PC-3 (cell line): ENCODE measurements at places on chromosomes 12 and 14.

DNA sequence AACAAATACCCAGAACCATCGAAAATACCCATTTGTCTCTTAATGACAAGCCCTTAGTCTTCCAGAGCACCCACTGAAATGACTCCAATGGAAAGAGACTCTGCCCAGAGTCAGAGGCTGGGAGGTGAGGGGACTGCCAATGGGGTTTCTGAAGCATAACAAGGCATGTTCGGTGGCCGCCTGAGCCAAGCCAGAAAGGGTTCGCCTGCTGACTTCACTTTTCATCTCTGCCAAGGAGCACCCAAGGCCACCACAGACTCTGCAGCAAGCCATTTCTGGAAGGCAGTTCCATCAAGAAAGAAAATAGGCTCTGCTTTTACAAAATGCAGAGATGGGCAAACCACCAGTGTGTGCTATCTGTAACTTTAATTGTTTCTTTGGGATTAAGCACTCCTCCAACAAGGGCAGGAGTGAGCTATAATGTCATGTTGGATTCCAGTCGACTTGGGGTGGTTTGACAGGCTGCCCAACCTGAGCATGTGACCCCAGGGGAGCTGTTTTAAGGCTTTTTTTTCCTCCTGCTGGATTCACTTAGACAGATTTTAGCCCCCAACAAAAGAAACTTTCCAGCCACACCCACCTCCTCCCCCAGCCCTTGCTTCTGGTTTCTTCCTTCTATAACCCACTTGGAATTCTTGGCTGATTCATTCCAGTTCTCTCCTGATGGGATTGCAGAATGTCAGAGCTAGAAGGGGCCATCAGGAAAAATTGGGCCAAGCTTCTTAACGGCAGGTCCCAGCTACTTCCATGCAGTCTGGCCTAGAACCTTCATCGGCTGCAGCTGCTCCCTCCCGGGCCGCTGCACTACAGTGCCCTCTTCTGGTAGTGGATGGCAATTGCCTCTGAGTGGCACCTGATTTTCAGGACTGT lies 24.1 kb downstream of the CKAP4 start:
- DNase-seq: peak; percentile 89

DNA sequence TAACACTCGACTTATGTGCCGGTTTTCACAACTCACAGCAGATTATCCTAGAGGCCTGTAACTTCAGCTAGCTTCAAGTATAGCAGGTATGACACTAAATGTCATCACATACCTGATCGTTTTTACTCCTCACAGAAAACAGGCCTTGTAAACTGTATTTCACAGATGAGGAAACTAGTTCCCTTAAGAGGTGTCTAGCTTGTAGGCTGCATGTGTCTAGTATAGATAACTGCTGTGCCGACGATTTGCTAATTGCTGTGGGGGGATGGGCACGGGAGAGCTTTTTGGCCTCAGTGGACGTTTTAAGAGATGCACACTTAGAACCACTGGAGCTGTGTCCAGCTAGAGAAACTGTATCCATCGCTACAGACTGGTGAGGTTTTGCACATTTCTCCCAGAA lies 78.8 kb downstream of the PAPOLA start:
- DNase-seq: no peak

DNA sequence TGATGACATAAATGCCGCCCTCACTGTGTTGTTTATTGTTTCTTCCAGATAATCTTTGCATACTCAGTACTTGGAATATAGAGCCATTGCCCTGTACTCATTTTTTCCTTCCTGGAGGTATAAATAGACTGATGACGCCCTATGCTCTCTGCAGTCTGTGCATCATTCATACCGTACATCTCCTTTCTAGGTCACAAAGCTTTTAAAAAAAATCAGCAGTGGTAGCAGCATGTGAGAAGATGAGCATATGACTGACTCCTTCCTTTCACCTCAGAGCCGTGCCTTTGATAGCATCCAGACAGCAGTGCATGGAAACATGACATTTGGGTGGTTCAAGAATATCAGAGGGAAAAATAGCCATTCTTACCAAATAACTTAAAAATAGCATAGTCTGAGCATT lies 77.3 kb downstream of the PDE3A start:
- no peak for DNase-seq

GRCh38 chr12:56628671-56629458 lies 1.3 kb downstream of the BAZ2A start:
- peak; percentile 30 for DNase-seq

GRCh38 chr14:71694591-71695530 lies 237.4 kb upstream of the RGS6 start:
- no peak for DNase-seq

DNA sequence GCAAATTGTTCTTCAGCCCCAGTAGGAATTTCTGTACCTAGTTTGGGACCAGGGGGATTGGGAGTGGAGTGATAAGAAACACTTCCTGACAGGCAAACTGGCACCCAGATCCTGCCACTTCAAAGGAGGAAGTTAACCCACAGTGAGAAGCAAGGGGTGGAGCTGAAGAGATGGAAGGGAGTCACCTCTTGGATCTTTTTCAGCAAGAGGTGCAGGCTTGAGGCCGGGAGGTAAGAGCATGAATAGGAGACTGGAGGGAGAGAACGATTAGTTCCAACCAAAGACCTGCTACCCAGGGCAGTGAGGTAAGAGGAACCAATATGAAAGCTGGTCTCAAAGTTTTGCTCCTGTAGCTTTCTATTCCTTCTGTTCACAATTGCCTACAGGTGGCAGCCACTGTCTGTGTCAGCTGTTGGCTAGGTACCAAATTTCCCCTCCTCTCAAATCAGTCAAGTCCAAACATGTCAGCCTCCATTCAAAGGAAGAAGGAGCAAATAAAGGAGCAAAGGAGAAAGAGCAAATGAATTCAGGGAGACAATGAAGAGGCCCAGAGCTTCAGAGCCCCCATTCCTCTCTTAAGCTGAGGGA lies 14.9 kb upstream of the TAC3 start:
- DNase-seq: no peak

- peak; percentile 95 for DNase-seq
Observed at GRCh38 chr12:85092814-85093370, 56.7 kb downstream of the LRRIQ1 start.

DNA sequence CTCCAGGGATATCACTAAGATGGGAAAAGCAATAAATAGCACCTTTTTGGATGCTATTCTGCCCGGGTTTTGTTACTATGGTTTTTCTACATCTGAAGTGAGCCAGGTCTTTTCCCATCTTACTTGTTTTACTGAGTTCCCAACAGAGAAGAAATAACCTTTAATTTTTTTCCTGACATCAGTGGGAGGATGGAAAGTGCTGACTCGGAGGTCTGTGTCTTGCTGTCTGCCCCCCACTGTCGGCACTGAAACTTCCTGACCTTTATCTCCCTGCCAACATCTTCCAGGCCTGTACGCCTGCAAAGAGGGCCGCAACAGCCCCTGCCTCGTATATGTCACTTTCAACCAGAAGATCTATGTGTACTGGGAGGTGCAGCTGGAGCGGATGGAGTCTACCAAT lies 11.0 kb downstream of the ITFG2 start:
- DNase-seq: no peak

DNA sequence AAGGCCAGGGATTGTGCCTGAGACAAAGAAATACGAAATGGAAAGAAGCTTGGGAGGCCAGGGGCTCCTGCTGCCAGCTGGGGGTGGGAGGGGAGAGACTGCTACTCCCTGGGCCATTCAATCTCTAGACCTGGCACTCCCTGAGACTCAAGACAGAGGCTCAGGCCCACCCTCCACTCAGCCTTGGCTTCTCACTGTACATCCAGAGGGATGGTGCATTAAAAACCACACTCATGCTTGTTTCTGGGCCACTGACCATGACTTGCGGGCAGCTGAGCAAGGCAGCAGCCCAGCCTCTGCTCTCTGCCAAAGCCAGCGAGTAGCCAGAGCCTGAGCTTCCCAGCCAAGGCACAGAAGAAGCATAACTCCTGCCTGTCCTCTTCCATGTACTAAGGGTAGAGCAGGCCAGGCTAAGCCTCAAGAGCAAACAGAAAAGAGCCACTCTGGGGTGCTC lies 41.5 kb downstream of the PITPNM2 start:
- DNase-seq: no peak

- no peak for DNase-seq
Observed at GRCh38 chr12:27221625-27222387, 22.3 kb upstream of the STK38L start.

DNA sequence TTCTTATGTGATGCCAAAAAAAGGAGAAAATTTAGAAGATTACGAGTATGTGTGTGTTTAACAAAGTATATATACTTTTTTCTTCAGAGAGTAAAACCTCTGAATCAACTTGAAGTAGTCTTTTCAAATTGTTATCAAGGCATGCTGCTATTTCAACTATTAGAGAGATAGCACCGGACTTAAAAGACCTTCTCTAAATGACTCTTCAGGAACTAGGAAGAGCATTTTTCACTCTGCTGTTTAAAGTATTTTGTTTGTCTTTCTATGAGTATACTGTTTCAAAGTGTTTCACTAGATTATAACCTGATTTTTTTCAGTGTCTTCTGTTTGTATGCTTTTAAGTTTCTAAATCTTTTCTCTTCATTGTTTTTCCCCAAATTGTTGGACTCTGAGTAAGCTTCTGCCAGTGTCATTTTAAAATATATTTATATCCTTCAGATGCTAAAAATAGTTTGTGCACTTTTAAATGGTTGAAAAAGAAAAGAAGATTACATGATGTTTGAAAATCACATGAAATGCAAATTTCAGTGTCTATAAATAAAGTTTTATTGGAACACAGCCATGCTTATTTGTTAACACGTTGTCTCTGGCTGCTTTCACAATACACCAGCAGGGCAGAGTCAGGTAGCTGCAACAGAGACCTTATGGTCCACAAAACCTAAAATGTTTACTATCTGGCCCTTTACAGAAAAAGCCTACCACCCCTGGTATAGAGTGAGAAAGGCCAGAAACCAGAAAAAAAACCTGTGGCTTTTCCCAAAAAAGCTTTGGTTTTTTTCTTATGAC lies 21.3 kb downstream of the CRADD start:
- DNase-seq: peak; percentile 42

DNA sequence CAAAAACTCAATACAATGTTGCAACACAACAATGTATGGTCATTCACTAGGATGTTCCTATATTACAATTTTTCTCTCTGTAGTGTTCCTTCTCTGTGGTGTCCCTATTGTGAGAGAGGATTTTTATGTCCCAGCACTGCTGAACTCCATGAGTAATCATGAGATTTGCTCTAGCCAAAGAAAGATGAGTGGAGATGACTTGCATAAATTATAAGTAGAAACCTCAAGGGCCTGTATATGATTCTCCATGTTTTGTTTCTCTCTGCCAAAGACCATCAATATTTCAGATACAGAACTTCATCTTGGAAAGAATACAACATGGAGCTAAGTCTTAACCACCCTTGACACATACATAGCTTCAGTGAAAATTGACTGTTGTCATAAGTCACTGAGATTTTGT lies 579.1 kb downstream of the TMTC2 start:
- DNase-seq: no peak

DNA sequence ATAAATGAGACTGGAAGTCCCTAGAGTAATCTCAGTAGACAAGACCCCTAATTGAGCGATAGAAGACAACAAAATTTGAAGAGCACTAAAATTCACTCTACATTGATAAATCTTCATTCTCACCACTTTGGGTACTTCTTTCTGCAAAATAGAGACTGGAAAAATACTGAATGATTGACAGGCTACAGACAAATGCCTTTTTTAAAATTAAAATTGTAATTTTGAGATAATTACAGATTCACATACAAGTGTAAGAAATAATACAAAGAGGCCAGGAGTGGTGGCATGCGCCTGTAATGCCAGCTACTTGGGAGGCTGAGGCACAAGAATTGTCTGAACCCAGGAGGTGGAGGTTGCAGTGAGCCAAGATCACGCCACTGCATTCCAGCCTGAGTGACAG lies 4.5 kb upstream of the CORO1C start:
- no peak for DNase-seq

- DNase-seq: peak; percentile 47
Observed at GRCh38 chr12:103852498-103852997, 11.5 kb upstream of the NT5DC3 start.

GRCh38 chr14:55851301-55851700 lies 266.9 kb upstream of the PELI2 start:
- DNase-seq: no peak

DNA sequence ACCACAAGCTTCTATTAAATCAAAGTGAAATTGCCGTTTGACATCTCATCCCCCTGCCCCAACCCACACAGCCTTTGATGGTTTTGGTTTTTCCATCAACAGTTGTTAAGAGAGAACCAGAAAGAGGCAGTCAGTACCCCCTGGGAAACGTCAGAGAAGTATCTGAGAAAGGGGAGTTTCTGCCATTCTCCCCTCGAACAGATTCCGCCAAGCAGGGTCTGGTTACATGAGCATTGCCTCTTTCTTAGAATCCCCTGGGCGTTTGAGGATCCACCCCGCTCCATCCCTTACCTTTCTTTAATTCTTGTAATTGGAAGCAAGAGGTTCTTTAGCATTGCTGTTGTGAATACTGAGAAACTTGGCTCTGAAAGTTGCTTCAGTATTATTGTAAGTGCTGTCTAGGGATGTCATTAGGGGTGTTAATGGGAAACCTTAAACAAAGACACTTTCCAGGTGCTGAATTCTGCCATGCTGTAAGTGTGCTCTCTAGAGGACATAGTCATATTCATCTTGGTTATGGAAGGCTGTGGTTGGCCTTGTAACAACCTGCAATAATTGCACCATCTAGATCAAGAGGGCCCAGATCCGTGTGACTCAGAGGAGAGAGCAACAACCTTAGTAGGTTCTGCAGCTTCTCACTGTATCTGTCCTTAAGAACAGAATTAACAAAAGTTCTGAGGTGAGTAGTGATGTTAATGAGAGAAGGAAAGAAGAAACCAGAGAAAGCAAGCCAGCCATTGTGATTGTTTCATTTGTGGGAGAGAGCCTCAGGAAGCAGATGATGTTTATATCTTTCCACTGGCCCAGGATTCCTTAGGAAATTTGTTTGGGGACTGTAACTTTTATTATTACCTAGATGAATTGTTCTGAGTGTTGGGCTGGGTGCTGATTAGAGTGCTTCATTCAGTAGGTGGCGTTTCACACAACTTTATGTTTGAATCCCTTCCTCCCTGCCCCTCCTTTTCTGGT lies 9.0 kb downstream of the TMBIM6 start:
- DNase-seq: peak; percentile 12

GRCh38 chr12:21823581-21823980 lies 49.1 kb upstream of the KCNJ8 start:
- DNase-seq: no peak

DNA sequence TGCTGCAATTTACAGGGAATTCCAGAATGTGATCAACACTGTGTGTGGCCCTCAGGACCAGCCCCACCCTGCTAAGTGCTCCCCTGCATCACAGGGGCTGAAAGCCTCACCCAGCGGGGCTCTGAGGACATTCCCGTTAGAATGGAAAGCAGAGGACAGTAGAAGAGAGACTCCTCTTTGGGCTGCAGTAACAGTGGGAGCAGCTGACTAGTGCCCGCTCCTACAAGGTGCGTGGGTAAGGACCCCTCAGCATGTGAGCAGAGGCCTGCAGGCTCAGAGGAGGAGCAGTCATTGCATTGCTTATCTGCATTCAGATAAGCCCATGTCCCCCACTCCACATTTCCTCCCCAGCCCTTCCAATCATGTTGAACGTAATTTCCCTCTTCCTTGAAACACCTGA lies 120.1 kb downstream of the ITPR2 start:
- no peak for DNase-seq
